ENCODE measurements at places on chromosomes 5 and 9. TPM values are rescaled to one million over a fixed set of nuclear protein-coding genes. Genes with fewer than 3 reads are reported as not detected.

GRCh38 chr5:176606032-176606431 is 3.9 kb downstream of the GPRIN1 start:
- no peak for DNase-seq

DNA sequence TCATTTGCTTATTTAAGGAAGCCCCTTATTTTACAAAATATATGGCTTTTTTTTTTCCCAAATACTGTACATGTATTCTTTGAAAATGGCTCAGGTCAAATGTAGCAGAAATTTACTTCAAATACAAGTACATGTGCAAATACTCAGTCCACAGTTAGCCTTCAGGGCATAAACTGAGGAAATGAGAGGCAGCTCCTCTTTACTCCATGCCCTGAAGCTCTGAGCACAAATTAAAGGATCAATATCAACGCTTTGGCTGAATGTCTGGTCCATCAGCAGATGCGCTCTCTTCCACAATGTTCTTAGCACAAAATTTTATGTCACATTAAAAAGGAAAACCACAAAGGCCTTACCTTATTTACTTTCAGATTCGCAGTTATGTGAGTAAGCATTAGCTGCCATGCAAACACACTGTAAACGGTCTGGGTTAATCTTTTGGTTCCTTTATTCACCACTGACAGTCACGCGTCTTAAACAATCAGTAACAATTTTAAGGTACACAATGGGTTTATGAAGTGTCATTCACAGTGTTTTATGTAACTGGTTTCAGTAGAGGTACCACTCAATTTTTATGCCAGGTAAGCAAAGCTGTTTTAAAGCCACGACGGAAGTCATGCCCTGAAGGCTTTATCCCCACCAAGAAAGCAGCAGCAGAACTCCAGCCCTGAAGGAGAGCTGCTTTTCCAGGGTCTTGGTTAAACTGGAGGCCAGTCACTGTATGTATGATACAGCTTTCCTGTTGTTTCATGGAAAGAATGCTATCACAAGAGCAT is 103.4 kb downstream of the OTULIN start:
- no peak for DNase-seq

DNA sequence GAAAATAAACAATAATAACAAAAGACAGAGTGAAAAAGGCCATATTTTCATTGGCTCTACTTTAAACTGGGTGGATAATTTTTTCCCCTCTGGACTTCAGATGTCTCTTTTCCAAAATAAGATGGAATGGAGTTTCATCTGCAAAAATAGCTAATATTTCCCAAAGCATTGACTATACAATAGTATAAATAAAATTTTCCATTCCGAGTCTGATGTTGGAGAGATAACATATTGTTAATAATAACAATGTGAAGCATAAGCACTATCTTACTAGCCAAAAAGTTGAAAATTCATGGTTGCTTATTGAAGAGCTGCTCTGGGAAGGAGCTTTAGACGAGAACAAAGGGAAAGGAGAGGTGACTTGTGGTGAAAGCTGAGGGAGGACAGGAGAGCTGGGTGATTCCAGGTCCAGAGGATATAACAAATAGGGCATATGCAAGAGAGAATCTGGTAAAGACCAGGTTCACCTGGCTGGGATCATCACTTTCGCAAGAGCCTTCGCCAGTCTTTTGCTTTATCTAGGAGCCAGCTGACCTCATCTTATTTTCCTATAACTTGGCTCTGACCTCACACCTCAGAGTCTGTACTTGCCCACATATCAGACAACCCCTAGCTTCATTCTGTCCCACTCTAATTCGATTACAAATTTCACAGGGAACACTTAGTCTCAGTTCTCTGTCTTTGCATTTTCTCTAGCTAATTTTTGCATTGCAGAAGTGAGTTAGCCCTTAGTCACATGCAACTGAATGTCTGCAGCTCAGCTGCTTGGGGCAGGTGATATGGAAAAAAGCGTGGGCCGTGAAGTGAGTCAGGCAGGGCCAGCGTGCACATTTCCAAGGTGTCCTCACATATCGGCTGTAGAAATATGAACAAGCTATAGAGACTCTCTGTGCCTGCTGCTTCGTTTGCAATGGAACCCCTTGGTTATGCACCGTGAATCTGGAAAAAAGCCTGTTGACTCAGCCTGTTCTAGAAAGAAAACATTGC is 7.6 kb upstream of the ZNF474 start:
- DNase-seq = no peak

- DNase-seq = no peak
Measured at GRCh38 chr5:68287631-68287975, 72.0 kb downstream of the PIK3R1 start.

DNA sequence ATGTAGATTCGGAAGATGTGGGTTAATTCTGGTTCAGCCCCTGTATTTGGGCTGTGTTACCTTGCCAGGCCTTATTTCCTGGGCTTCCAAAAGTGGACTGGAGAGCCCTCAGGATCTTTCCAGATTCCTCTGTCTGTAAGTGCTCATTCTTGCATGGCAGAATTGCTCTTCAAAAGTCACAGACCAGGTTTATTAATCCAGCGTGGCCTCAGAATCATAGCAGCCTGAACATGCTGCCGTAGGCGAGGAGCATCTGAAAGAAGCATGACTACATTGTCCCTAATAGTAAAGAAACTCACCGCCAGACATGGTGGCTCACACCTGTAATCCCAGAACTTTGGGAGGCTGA is 307.8 kb downstream of the GADD45G start:
- DNase-seq = no peak

The ANKRD33B gene
- 3.6 TPM for total RNA-seq

GRCh38 chr5:180155365-180155926 is 53.6 kb downstream of the RASGEF1C start:
- DNase-seq = peak; percentile 40

- DNase-seq = no peak
Measured at GRCh38 chr5:79173626-79174025, 62.0 kb downstream of the BHMT start.

GRCh38 chr5:154767576-154767975 is 12.4 kb downstream of the LARP1 start:
- no peak for DNase-seq

The CCDC183 gene
- 1.5 TPM for total RNA-seq

DNA sequence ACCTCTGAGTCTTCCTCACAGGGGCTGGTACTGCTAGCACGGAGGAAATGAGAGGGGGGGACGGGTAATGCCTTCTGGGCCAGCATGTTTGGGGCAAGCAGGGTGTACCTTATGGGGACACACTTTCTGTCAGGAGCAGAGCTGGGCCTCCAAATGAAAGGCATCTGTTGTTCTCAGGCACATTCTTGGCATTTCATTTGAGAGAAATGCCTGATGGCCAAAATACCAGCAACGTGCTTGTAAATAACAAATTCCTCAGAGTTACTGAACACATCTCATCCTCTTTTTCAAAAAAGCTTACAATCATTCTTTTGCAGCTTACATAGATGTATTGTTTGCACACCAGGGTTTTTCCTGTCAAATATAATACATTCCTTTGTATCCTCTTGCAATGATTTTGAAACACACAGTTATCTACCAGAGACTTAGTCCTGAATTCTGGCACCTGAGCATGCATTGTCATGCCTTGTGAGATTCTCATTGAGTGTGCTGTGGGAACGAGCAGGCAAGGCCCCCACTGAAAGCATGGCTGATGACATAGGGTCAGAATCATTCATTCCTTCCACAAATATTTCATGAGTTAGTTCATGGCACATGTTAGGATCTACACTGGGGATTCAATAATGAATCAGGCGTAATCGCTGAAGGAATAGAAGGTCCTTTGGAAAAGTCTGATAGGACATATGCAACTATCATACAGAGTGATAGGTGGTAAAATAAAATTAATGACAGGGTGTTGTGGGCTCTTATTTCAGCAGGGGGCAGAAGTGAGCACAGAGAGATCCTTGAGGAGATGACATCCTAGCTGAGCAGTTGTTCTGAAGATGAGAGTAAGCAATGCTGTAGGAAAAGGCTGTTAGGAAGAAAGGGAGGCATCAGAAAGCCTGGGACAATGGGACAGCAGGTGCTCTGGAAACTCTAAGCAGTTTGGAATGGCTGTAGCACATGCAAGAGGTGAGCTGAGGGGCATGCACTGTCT is 260.9 kb upstream of the TUT7 start:
- DNase-seq = no peak

The DIMT1 gene
- 13.0 TPM for total RNA-seq

The ORM2 gene
- total RNA-seq = not detected

DNA sequence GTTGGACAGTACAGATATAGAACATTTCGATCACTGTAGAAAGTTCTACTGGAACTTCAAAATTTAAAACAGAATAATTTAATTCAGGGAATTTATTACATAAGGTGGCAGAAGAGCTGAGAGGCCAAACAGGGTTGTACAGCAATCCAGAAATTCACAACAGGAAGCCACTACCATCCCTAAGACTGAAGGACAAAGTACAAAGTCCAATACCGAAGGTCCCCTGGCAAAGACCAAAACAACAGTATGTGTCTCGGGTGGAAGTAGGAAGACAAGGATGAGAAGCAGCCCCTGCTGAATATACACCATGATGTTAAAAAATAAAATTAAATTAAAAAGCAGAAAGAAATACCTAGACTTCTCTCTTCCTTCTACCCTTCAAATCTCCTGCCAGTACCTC is 19.9 kb downstream of the SGTB start:
- no peak for DNase-seq

DNA sequence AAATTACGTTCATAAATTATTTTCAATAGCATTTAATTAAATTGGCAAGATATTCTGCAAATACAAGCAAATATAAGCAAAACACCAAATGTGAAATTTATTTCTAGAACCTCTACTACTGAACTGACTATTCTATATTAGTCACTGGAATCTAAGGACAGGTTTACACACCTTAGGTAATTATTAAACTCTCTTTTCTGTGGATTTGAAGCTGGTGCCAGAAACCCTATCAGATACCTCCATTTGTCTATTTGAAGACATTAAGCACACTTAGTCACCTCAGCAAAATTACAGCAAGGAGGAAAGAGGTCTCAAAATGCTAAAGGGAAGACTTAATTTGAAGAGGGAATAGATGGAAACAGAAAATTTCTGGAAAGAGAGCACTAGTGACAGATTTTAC is 83.4 kb downstream of the CPLANE1 start:
- no peak for DNase-seq

GRCh38 chr5:137923856-137924255 is 34.6 kb downstream of the PKD2L2 start:
- DNase-seq = no peak

The NR5A1 gene
- not detected for total RNA-seq

DNA sequence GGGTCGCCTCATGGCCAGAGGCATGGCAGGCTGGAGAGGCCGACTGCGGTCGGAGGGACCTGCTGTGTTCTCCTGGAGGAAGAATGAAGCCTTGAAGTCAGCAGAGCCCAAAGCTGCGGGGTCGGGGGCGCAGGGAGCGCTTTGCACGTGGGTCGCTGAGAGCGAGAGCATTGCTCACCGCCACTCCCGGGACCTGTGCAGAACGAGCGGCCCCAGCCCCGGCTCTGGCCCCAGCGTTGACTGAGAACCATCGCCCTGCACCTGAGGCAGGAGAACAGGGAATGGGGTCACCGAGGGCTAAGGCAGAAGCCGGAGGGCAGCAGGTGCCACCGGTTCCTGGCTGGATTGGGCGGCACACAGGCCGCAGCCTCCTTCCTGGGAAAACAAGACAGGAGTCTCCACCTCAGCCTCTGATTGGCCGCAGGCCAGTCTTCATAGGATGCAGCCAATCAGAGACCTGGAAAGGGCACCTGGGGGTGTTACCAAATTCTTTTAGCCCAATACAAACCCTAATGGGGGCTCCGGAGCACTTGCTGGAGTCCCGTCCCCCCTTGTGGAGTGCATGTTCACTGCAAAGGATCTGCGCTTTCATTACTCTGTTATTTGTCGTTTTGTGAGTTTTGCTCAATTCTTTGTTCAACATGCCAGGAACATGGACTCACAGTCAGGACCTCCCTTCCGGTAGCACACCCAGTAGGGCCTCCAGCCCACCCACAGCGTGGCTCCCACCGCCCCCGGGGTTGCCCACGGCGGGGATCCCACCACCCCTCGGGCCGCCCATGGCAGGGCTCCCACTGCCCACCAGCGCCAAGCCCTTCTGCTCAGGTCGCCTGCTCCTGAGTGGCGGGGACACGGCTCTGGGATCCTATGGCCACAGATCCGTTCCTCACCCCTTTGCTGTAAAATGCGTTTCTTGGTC is 24.7 kb upstream of the SLC6A19 start:
- DNase-seq = no peak

DNA sequence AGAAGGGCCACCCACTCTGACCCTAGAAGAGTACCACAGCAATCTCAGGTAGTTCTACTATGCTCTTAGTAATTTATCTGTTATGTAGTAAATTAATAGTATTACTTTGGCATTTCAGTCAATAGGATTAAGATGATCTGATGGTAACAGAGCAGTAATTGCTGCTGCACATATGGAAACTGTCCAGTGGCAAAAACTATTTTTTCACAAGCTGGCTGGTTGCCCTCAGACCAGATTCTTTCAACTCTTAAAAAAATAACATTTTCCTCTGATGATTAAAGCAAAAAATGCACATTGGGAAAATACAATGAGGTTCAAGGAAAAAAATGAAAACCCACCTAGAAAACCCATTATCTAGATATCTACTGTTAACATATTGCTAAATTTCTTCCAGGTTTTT is 19.7 kb downstream of the GLRA1 start:
- DNase-seq = no peak

DNA sequence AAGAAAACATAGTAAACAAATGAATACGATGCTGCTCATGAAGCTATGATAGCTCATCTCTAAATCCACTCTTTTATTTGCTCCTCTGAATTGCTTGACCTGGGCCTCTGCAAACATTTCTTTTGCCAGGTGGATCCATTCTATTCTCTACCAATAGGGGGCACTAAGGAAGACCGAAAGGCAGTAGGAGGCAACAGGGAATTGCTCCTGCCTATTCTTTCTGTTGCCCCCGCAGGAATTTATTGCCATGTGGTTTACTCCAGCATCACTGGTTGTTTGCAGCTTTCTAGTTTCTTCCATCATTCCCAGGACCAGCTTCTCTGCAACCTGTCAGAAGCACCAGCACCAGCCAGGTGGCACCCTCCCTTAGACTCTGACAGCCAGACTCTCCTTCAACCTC is 5.3 kb downstream of the GAPT start:
- no peak for DNase-seq

The IL5 gene
- not detected for total RNA-seq

The SH3RF2 gene
- total RNA-seq = 0.28 TPM

The BICD2 gene
- 33.2 TPM for total RNA-seq

The PCDHB2 gene
- 5.7 TPM for total RNA-seq

The FOXD4L3 gene
- total RNA-seq = not detected

DNA sequence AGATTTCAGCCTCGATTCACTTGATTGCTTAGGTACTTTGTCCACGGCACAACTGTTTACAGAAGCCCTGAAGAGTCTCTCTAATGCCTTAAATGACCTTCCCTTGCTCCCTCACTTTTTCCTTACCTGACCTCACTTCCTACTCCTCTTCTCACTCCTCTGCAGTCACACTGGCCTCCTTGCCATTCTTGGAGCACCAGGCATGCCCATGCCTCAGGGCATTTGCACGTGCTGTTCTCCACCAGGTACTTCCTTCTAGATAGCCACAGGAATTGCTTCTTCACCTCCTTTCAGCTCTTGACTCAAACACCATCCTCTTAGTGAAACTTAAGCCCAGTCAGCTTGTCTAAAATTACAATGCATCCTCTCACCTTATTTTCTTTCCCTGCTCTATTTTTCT is 52.4 kb upstream of the TRAF1 start:
- DNase-seq = no peak

GRCh38 chr5:151670083-151670686 is 16.5 kb downstream of the SPARC start:
- no peak for DNase-seq
